ENCODE measurements at places on chromosomes 1 and 21.

- no peak for DNase-seq
Observed at GRCh38 chr1:58911841-58912499, 128.1 kb upstream of the JUN start.

GRCh38 chr1:92708368-92708950 is 76.4 kb downstream of the EVI5 start:
- DNase-seq = no peak

DNA sequence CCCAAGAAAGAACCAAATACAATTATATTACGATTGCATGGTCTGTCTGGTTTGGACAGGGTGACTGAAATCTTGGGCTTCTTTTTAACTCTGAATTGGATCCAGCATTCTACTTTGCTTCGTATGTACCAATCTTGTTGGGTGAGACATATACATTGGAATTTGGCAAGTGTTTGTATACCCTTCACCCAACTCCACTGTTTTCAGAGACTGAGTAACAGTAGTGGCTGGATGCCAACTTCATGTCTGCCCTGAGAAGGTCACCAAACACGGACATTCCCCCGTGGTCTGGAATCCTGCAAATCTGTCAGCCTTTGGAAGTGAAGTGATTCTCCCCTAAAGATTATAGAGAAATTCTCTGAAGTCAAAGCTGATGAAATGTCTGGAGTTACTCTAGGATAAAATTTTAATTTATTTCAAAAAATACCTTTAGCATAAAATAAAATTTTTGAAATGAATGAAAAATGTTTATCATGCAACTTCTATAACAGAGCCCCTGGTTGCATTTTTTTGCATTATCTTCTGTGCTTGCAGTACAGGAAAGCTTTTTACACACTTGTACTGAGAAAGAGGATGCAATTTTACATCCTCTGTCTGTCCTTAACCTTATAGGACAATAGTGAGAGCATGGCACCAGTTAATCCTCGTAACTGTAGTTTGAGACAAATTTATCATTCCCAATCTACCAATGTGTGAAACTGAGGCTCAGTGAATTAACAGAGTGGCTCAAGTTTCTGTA is 201.8 kb downstream of the DISC1 start:
- DNase-seq = no peak

- DNase-seq = no peak
Observed at GRCh38 chr1:159902541-159902940, 2.6 kb upstream of the CFAP45 start.

DNA sequence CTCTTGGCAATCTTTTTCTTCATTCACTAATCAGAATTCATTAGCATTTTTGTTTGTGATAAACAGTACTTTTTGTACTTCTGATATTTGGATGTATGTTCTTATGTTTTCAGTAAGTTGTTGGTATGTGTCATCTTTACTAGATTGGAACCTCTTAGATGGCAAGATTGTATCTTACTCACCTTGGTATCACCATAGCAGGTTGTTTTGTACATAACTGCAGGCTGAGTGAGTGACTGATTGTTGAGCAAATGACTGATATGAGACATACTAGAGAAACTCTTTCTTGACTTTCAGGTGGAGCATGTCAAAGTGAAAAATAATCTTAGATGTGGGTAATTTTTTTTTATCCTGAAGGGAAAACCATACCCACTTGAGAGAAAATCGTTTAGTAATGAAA is 173.7 kb downstream of the CLEC20A start:
- no peak for DNase-seq

DNA sequence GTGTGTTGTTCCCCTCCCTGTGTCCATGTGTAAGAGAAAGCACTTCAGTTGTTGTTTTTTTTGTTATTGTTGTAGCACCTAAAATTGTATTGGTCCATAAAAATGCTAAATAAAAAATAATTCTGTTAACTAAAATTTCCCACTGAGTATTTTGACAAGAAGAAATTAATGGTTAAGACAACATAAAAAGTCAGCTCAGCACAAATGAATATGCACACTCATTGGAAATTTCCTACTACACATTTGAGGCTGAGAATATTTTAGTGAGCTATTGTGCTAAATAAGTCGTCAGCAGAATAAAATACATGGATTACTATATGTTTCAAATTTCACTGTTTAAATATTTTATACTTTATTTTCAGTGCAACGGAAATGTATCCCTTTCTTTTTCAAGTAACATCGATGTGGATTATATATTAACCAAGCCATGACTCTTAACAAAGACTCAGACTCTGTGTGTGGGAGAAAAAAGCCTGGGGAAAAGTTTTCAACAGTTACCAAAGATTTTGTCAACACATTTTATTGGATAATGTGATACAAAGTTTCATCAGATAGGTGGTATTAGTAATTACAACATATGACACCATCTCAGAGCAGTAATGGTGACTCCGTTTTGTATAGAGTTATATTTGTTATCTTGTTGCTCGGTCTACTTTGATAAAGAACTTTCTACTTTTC is 63.4 kb downstream of the LYPLAL1 start:
- no peak for DNase-seq

GRCh38 chr1:54117815-54118563 is 34.8 kb downstream of the CDCP2 start:
- no peak for DNase-seq

- DNase-seq = no peak
Observed at GRCh38 chr1:198635964-198636363, 2.9 kb upstream of the PTPRC start.

DNA sequence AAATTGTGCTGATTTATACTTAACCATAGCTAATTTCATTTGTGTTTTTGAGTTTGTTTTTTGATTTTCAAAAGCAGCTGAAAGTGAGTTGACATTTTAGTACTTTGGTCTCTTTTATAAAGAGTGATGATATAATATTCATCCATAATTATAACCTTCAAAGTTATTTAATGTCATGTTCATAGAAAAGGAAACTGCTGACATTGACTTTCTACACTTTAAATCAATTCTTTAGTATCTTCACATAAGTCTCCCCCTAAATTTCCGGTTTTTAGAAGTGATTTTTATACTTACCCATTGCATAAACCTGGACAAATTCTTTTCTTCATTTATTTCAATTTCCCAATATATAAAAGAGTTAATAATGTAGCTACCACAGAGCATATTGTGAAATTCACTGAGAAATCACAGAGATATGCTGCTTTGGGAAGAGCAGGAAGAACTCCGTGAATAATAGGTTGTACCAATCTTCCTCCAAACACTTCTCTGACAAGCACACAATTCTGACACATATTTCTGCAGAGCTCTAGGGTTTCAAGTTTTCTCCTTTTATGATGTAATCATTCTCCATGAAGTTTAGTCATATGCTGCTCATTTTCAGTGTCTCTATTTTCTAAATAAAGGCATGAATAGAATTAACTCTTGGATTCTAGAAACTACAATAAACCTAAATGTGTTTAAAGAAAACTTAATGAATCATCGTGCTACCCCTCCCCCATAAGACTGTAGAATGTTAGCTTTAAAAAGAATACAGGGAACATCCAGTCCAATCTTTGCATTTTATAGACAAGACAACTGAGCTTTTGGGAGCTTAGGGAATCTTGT is 25.6 kb upstream of the CDC42BPA start:
- no peak for DNase-seq

GRCh38 chr1:54937469-54937868 is 43.0 kb upstream of the TMEM61 start:
- DNase-seq = no peak

DNA sequence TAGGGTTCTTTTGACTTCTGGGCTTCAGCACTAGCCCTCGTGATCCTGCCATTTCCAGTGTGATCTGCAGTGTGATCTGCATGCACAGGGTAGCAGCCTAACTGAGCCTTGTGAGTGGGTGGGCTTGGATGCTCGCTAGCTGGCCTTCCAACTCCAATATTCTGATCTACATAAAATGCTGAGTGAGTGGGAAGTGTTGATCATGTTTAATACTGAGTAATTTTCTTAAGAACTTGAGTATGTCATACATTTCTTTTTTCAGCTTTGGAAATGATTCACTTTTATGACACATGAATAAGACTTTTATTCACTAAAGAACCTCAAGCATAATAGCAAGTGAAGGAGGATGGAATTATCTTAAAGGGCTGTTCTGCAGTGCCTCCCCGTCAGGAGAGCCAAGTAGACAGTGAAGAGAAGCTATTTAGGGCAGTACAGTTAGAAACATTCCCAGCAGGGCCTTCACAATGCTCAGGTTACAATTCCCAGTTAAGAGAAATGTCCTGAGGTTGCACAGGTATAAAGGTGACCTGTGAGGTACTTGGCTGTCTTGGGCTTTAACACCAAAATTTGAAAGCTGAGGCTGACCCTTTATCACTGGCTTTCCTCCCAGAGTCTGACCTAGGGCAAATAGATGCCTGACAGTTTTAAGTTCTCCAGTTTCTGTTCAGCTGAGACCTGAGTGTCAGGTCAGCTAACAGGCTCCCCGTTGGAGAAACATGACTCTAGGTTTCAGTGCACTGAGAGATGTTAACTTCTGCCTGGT is 29.1 kb upstream of the LRRC8C start:
- no peak for DNase-seq

- DNase-seq = no peak
Observed at GRCh38 chr1:165218731-165219130, 137.8 kb downstream of the LMX1A start.

- no peak for DNase-seq
Observed at GRCh38 chr1:16174886-16175598, 19.2 kb upstream of the EPHA2 start.
